ENCODE measurements at places on chromosomes 3 and 15.

DNA sequence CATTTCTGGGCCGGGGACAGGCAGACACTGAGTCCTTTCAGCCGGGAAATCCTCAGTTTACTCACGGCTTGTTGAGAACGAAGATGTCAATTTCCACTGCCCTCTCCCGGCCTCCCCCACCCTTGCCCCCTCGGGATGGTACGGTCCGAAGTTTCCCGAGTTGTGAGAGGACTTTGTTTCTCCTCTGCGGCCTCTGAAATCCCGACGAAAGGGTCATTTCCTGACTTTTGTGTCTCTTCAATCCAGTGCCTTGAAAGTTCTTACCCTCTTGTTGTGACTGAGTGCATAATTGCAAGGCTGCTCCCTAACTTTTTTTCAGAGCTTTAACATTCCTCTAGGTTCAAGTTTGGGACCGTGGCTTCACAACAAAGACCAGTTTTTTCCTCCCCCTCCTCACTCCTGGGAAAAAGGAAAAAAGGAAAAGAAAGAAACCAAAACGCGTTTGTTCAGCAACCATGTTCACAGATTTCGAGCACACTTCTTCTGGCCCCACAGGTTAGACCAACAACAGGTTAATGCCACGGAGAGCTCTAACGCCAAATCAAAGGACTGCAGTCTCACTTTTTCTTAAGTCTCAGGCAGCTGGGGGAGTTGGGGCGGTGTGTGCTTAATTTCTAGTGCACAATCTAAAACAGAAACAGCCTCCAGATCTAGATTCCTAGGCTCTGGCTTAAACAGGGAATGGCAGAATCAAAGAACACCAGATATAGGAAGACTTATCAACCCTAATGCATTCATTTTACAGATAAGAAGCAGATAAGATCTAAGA lies 138.9 kb downstream of the TMCO5A start:
- no peak for DNase-seq

GRCh38 chr15:57215326-57215725 lies 161.0 kb upstream of the CGNL1 start:
- DNase-seq, result no peak

GRCh38 chr3:30426293-30426993 lies 180.0 kb upstream of the TGFBR2 start:
- DNase-seq, result no peak

- DNase-seq, result no peak
These were observed 52.3 kb downstream of the SUCLG2 start for GRCh38 chr3:67601919-67602608.

DNA sequence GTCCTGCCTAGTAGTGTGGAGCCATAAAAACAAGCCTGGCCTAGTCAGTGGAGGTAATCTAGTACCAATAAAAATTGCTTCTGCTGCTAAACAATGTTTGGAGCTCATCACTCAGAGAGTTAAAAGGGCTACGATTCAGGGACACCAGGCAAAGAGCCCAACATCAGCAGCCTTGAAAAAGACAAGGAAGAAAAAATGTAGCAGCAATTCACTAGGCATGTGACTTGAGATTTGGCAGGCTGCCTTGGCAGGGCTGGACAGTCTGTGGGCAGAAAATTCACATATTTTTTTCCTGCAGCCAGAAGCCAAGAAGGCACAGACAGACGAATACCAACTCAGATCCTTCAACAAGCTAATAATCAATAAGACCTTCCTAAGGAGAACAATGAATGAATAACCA lies 47.2 kb downstream of the IGSF11 start:
- DNase-seq, result no peak

DNA sequence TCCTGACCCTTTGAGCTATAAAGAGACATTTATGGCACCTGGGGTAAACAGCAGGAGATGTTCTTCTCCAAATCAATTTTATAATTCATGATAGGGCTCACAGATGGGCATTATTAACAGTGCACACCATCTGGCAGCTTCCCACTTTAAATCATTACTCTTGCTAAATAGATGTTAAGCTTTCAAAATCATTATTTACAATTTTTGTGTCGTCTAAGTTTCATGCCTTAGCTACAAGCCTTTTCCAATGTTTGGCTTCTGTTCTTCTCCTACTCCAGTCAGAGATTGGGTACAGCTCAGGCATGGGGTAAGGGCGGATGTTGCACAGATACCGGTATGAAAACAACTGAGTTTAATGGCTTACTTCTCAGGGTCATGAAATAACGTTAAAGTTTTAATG lies 120.9 kb upstream of the PFN2 start:
- DNase-seq, result no peak

- no peak for DNase-seq
These were observed 74.8 kb upstream of the POMGNT2 start for GRCh38 chr3:43180694-43181093.

DNA sequence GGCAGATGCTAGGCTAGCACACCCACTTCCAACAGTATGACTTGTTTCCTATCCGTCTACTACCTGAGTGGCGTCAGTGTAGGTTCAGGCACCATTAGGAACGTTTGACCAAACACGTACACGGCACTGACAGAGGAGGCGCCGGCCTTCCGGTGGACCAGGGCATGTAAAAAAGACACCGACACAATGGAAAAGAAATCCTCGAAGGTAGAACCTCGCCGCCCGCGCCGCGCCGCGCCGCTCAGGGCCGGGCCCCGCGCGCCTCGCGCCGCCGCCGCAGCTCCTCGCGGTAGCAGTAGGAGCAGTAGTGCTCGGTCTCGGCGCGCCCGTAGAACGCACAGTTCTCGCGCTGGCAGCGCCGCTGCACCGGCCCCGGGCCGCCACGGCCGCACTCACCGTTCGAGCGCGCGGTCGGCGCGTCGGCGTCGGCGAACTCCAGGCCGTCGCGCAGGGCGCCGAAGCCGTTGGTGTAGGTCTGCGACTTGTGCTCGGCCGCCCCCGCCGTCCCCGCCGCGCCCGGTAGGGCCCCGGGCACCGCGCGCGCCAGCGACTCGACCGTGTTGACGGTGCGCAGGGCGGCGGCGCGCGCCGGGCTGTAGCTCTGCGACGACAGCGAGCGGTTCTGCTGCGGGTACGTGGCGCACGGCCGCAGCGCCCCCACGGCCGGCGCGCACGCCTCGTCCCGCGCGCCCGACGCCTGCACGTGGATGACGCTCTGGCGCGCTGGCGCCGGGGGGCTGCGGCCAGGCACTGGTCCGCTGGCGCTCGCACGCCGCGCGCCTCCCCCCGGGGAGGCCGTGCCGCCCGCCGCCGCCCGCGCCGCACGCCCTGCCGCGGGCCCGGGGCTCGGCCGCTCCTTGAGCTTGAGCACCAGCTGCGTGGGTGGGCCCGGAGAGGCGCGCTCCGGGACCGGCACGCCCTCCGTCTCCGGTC lies 156.7 kb downstream of the KLF13 start:
- peak; percentile 39 for DNase-seq
